ENCODE measurements at places on chromosomes 2 and 18.

- DNase-seq, result no peak
Observed at GRCh38 chr2:16154501-16155280, 214.3 kb downstream of the MYCN start.

- no peak for DNase-seq
Observed at GRCh38 chr18:72544092-72544886, at the start of gene CBLN2. Gene CBLN2 (minus strand): TSS chr18:72544342. CDS start chr18:72542160, 2,182 bp downstream.

DNA sequence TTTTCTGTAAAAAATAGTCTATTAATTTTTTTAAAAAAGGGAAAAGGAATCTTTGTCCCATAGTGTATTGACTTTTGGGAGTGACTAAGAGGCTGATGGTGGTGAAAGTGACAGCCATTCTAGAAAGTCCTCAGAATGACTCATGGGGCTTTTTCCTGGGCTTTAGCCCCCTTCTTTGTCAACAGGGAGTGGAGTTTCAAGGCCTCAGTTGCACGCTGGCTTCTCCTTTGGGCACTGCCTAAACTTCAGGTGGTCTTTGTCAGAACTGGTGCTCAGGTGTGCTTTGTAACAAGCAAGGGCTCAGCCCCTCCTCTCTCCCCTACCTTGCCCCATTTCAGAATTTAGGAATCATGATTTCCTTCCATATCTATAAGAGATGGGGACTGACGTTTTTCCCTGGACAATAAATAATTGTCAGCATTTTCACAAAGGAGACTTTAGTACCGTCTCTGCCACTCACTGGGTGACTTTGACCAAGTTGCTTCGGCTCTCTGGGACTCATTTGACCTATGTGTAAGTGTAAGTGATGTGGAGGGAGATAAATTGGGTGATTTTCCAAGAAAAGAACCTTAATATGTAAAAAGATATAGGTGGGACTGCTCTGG lies 61.2 kb upstream of the IGFBP2 start:
- no peak for DNase-seq

- no peak for DNase-seq
Observed at GRCh38 chr2:8089596-8089995, 592.3 kb upstream of the ID2 start.

Measured in CD4-positive, alpha-beta T cell treated with Interleukin-6 at 100 ng/mL for 8 hours (primary cell).